Activated CD4-positive, alpha-beta memory T cell treated with anti-CD3 and anti-CD28 coated beads, Interleukin-2, amount 10 ng/mL, durations not matched to agents 7 days and 5 days (primary cell): ENCODE measurements at places on chromosomes 1 and 21. TPM values are rescaled to one million over a fixed set of nuclear protein-coding genes. Genes with fewer than 3 reads are reported as not detected.

GRCh38 chr1:41789661-41790330, 128.9 kb downstream of the HIVEP3 start:
- peaks cover 26% of the 10 kb centered on the region for H3K36me3 ChIP-seq
- no peak for DNase-seq
- peak overlapping the region; percentile 49 for H3K27ac ChIP-seq
- H3K27me3 ChIP-seq, result no peaks in the 10 kb centered on the region
- H3K4me1 ChIP-seq, result peaks cover 49% of the 10 kb centered on the region

- H3K27ac ChIP-seq, result no peak overlapping the region
- no peak overlapping the region for H3K4me3 ChIP-seq
- peaks cover 13% of the 10 kb centered on the region for H3K4me1 ChIP-seq
- peaks cover 2% of the 10 kb centered on the region for H3K36me3 ChIP-seq
- DNase-seq, result no peak
Measured at GRCh38 chr1:183812128-183812527, 7.2 kb downstream of the RGL1 start.

GRCh38 chr1:246072456-246072955, 434.6 kb downstream of the SMYD3 start:
- peaks cover 7% of the 10 kb centered on the region for H3K4me1 ChIP-seq
- no peaks in the 10 kb centered on the region for H3K27me3 ChIP-seq
- H3K36me3 ChIP-seq, result no peaks in the 10 kb centered on the region
- H3K4me3 ChIP-seq, result no peak overlapping the region
- no peak for DNase-seq

- H3K36me3 ChIP-seq, result no peaks in the 10 kb centered on the region
- H3K27ac ChIP-seq, result no peak overlapping the region
- no peaks in the 10 kb centered on the region for H3K4me1 ChIP-seq
- DNase-seq, result no peak
- H3K27me3 ChIP-seq, result no peaks in the 10 kb centered on the region
- no peak overlapping the region for H3K4me3 ChIP-seq
Measured at GRCh38 chr1:81517987-81518386, 282.7 kb upstream of the ADGRL2 start.

DNA sequence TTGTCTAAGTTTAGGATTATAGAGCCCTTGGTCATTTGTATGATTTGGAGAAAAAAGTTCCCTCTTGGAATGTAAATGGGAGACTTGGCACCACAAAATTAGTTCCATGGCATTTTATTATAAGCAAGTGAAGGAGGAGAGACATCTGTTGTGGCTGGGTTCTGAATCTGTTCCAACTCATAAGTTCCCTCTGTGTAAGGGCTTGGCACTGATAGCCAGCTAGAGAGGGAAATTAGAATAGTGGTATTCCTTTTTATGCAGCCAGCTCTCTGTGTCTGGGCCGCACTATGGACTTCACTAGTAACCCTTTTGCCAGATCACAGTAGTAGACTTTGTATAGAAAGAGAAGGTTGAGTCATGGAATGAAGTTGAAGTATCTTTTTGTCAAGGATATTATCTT, 31.1 kb downstream of the GNAI3 start:
- H3K4me1 ChIP-seq, result peaks cover 3% of the 10 kb centered on the region
- no peaks in the 10 kb centered on the region for H3K27me3 ChIP-seq
- no peak overlapping the region for H3K27ac ChIP-seq
- peaks cover 55% of the 10 kb centered on the region for H3K36me3 ChIP-seq

DNA sequence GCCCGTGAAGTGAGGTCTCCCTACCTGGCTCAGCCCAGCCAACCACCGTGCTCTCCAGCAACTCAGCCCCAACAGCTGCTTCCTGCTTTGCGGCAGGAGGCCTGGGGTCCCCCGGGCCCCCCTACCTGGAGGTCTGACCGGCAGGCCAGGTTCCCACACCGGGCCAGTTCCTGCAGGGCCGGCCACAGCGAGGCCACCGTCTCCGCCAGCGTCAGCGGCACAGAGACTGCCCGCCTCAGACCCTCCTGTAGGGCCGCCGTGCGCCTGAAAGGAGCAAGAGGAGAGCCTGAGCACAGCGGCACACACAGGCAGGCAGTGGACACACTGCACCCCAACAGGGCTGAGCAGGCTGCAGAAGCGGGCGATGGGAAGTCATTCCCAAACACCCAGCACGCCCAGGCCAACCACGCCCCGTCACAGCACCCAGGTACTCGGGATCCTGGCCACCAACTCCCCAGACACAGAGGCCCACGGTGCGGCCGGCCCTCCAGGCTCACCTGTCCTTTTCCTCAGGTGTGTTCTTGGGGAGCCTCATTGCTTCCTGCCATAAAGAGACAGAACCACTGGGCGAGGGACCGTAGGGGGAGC, 16.9 kb downstream of the FTCD start:
- DNase-seq, result no peak
- H3K27me3 ChIP-seq, result no peaks in the 10 kb centered on the region
- H3K4me3 ChIP-seq, result no peak overlapping the region
- no peaks in the 10 kb centered on the region for H3K36me3 ChIP-seq
- H3K27ac ChIP-seq, result no peak overlapping the region
- peaks cover 5% of the 10 kb centered on the region for H3K4me1 ChIP-seq

The ZCCHC17 gene
- 21.0 TPM for total RNA-seq

The SYPL2 gene
- not detected for total RNA-seq

The GBP7 gene
- total RNA-seq, result 0.15 TPM

The SLC22A15 gene
- 1.2 TPM for total RNA-seq
